ENCODE measurements at places on chromosomes 3 and 15.

DNA sequence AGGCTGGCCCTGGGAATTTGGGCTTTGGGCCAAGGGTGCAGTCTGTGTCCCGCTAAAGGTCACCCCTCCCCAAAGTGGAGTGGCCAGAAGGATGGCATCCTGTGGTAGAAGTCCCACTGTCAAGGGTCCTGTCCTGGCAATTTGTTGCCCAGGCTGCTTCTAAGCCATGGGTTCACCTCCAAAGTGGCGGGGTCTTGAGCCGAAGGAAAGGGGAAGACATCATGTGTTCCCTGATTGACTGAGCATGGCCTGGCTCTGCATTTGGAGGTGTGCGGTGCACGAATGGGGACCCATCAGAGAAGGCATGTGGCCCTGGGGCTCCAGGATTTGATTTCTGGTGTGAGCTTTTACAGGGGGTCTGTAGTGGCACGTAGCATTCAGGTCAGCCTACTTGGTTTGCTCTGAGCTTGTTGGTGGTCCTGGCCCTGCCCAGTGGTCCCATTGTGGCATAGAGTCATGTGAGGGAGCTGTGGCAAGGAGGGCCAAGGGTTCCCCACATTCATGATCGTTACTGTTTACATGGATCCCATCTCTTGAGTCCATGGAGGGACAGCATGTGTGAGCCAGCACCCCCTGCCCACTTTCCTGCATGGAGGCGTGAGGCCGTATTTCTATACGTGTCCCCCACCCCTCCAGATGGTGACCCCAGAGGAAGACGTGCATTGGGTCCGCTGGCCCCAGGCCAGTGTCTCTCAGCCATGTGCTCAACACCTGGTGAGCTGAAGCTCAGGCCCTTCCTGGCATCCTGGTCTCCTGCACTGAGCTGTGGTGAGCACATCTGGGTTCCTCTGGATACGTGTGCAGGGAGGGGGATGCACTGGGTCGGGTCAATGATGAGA, 225.1 kb downstream of the SNRPN start:
- DNase-seq = no peak

GRCh38 chr3:69538281-69538680, 152.4 kb upstream of the FRMD4B start:
- DNase-seq = no peak

- no peak for DNase-seq
These were observed 26.7 kb upstream of the OR5K4 start for GRCh38 chr3:98326945-98327344.

GRCh38 chr3:31705736-31706135, 173.0 kb downstream of the STT3B start:
- no peak for DNase-seq

- no peak for DNase-seq
These were observed 203.1 kb downstream of the CHL1 start for GRCh38 chr3:399647-400046.

DNA sequence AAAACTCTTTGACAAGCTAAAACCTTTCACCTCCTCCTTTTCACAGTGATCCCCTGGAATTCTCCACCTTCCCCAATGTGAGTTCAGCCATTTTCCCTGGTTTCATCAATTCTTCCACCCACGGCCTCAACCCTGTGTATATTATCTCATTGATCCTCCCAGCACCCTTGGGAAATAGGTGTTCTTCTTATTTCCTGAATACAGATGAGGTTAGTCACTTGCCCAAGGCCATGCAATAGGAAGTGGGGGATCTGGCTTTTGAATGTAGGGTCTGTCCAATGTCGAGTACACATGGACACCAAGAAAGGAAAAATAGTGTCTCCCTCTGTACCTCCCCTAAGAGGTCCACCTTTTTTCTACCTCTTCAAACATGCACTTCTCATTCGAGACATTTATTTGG, 262.8 kb upstream of the ST8SIA2 start:
- DNase-seq = no peak

DNA sequence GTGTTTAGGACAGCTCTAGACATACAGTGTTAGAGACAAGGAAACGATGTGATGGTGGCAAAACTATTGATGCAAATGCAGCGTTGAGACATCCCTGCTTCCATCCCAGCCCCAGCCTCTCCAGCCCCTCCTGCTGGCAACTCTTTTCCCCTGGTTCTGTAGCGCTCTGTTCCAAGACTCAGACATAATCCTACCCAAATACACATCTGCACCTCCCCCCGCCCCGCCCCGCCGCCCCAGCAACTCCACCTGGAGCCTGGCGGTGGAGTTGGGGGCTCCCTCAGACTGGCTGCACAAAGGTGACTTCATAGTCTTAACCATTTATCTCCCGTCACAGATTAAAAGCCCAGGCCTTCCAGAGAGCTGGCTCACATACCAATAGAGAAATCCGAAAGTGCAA, 7.2 kb upstream of the SEC22A start:
- DNase-seq = no peak

DNA sequence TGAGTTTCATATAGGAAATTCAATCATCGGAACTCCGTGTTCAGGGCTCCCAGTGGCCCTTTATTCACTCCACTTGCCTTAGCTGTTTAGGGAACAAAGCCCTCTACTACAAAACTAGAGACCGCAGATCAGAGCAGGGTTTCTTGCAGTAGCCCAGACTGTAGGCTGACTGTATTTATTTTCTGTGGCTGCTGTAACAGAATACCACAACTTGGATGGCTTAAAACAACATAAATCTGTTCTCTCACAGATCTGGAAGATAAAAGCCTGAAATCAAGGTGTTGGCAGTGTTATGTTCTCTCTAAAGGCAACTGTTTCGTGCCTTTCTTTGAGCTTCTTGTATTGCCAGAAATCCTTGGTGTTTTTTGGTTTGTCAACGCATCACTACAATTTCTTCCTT, 479.0 kb downstream of the AGBL1 start:
- no peak for DNase-seq

- DNase-seq = no peak
These were observed 24.1 kb upstream of the AKAP13 start for GRCh38 chr15:85356276-85356675.

DNA sequence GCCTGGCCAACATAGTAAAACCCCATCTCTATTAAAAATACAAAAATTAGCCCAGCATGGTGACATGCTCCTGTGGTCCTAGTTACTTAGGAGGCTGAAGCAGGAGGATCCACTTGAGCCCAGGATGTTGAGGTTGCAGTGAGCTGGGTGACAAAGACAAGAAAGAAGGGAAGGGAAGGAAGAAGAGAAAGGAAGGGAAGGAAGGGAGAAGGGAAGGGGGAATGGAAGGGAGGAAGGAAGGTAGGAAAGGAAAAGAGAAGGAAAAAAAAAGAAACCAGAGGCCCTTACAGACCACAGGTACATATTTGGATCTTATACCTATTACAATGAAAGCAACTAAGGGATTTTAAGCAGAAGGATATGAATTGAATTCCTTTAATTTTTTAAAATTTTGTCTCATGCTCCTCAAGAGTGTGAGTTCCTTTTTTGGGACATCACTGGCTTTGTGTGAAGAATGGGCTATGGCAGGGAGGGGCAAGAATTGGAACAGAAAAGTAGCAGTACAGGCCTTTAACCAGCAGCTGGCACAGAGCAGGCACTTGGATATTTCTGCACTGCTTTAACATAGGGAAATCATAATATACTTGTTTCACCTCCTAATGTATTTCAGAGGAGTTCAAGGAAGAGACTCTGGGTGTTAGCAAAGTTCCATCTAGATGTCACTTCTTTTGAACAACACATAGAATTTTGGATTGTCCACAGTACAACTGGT, 7.9 kb downstream of the RAB27A start:
- DNase-seq = peak; percentile 15

- DNase-seq = no peak
These were observed 290.3 kb downstream of the ZBTB20 start for GRCh38 chr3:114856835-114857234.

DNA sequence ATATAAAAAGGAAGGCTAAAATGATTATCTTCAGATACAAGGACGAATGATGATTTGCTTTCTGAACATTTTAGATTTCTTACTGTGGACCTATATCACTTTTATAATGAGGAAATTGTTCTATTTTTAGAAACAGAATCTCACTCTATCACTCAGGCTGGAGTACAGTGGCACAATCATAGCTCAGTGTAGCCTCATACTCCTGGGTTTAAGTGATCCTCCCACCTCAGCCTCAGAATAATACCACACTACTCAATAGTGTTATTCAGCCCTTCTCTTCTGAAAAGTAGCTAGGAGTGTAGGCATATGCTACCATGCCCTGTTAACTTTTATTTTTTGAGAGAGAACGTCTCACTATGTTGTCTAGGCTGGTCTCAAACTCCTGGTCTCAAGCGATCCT, 15.8 kb downstream of the DNAJC13 start:
- no peak for DNase-seq

GRCh38 chr15:37106490-37107001, 6.2 kb upstream of the MEIS2 start:
- DNase-seq = no peak

DNA sequence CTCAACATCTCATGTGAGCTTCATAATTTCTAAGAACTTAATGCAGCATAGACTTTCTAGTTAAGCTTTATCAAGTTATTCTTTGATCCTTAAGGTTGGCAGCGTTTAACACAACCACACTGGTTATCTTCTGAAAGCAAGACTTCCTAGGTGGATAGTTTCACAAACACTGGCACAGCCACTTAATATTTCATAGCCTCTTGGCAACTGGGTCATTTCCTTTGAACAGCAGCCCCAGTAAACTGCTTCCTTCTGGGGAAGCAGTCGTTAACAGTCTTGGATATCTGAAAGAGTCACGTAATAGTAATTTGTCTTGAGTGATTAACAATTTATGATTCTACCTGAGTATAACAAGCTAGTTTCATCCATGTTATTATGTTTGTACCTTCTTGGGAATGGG, 45.9 kb upstream of the ABHD10 start:
- DNase-seq = no peak

GRCh38 chr15:70151462-70151861, 53.7 kb upstream of the TLE3 start:
- DNase-seq = no peak

GRCh38 chr3:73399106-73399505, 225.6 kb downstream of the PDZRN3 start:
- no peak for DNase-seq

DNA sequence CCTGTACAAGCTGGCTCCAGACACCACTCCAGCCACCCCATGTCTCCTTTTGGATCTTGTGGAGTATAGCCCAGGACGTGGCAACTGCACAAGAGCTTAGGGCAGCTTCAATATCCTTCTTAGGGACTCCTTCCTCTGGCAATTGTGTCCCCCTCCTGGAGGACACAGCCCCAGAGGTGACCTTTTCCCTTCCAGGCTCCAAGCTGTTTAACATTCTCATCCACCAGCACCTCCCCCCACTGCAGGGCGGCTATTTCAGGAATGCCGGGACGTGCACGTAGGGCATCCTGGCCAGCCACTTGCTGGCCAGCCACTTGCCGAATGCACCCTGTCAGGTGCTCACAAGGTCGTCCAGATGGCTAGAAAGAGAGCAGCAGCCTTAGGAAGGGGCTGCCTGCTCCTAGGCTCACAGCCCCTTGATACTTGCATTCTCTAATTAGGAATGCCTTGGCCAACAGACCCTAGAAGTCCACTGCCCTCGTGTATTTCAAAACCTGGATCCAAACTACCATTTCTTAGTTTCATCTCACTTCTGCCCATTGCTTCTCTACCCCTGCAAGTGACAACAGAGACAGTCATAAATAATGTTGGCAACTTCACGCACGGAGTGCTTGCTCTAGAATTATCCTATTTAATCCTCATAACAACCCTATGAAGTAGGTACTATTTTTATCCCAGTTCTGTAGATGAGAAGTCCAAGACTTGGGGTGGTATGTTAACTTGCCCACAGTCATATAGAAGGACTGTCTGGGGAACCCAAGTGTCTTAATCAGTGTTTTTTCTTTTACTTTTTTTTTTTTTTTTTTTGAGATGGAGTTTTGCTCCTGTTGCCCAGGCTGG, 24.5 kb upstream of the IDH2 start:
- DNase-seq = no peak

GRCh38 chr3:147008886-147009285, 397.5 kb downstream of the ZIC4 start:
- DNase-seq = no peak

GRCh38 chr3:81154611-81155143, 606.8 kb downstream of the GBE1 start:
- DNase-seq = no peak

- DNase-seq = no peak
These were observed 108.7 kb upstream of the TSPAN3 start for GRCh38 chr15:77179541-77179998.

DNA sequence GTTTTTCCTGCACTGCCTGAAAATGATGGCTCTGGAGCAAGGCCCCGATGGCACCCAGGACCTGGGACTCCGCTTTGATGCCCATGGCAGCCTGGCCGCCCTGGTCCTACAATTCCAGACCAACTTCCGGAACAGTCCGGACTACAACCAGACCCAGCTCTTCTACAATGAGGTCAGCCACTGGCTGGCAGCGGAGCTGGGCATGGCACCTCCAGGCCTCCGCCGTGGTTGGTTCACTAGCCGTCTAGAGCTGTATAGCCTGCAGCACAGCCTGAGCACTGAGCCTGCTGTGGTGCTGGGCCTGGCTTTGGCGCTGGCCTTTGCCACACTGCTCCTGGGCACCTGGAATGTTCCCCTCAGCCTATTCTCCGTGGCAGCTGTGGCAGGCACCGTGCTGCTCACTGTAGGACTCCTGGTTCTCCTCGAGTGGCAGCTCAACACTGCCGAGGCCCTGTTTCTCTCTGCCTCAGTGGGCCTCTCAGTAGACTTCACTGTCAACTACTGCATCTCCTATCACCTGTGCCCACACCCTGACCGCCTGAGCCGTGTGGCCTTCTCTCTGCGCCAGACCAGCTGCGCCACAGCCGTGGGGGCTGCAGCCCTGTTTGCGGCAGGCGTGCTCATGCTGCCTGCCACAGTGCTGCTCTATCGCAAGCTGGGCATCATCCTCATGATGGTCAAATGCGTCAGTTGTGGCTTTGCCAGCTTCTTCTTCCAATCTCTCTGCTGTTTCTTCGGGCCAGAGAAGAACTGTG, 10.9 kb downstream of the DISP2 start:
- no peak for DNase-seq

GRCh38 chr15:50594311-50594710, 47.8 kb upstream of the USP50 start:
- no peak for DNase-seq

DNA sequence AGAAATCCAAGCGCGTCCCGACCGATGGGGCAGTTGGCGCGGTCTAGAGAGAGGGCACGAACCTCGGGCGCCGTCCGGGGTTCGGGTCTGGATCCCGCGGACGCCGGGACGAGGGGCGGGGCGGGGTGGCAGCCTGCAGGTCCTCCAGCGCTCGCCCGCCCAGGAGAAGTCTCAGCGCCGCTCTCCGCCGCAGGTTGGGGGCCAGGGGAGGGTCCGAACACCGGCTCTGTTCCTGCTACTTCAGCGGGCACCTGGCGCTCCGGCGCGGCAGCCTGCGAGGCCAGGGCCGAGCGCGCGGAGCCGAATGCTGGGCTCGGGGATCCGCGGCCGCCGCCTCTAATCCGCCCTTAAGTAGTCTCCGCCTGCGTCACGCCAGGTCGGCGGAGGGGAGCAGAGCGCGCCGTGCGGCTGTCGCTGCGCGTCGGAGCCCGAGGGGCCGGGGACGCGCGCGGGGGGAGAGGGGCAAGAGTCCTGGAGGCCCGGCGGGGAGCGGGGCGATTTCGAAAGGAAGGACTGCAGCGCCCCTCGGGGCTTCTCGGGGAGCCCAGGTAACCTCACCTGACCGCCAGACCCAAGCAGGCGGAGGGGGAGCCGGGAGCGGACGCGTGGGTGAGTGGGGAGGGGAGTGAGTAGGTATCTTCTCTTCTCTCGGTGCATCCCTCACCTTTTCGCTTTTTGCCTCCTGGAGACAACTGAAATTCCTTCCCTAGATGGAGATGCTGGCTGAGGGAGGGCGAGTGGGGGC, at the start of gene GJD2:
Gene GJD2, minus strand, starts transcription at position 325 of the 745 bp plus-strand sequence. CDS start 510 bp downstream, outside the sequence.
- no peak for DNase-seq
